ENCODE measurements at places on chromosomes 1 and 21.
A peak's percentile ranks its signal among the peaks of the same experiment; 100 is the strongest.

DNA sequence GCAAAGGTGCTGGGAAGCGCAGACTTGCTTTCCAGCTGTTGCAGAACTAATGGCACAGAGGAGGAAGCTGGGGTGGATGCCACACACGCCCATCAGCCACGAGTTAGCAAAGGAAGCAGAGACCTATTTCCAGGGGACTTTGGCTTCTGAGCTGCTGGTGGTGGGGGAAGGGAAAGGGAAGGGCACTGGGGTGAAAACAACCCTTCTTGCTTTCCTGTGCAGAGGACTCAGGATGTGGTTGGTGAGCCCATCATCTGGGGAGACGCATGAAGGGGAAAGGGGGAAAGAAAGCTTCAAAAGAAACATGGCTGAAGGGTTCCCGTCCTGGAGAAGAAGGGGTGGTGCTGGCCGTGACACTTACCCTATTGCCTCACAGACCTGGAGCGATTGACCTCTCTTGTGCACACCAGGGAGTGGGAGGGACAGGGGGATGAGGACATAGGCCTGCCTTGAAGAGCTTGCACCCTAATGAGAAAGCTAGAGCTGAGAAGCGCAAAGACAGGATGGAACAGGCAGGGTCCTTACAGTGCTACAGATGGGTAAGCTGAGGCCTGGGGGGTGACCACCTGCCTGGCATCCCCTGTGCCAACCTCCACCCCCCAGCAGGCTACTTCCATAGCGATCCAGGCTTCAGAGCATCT, 140.8 kb upstream of the RAB4A start:
- no peak for DNase-seq

GRCh38 chr1:12490532-12491142, 127.4 kb downstream of the DHRS3 start:
- DNase-seq, result no peak

DNA sequence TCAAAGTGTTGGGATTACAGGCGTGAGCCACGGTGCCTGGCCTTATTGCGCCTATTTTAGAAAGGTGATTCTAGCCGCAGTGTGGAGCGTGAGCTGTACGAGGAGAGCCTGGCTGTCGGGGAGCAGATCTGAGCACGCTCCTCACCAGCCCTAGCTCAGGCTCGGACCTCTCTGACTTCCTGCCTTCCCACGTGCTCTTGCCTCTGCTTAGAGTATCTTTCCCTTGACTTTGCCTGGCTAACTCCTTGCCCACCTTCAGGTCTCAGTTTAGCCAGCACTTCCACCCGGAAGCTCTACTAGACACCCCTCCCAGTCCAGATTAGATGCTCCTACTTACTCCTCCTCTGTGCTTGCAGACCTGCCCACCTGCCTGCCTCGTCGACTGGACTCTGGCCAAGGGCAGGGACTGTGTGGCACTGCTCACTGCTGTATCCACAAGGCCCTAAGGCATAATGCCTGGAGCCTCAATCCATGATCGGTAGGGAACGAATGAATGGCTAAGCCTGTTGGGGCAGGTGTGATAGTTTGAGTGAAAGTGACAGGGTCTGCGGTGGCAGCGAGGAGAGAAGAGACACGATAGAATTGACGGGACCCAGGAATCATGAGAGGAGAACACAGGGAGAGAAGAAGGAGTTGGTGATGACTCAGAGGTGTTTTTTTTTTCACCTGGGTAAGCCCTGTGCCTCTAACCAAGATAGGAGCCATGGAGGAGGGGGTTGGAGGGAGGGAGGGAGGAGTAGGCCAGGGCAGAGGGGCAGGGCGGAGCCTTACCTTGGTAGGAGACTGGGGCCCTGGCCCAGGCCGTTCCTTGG, 28.1 kb upstream of the WASF2 start:
- DNase-seq, result peak; percentile 25

- DNase-seq, result no peak
These were observed 17.5 kb upstream of the ZFP69B start for GRCh38 chr1:40432644-40433390.

- no peak for DNase-seq
These were observed 633.3 kb downstream of the PTPRC start for GRCh38 chr1:199272139-199272544.

DNA sequence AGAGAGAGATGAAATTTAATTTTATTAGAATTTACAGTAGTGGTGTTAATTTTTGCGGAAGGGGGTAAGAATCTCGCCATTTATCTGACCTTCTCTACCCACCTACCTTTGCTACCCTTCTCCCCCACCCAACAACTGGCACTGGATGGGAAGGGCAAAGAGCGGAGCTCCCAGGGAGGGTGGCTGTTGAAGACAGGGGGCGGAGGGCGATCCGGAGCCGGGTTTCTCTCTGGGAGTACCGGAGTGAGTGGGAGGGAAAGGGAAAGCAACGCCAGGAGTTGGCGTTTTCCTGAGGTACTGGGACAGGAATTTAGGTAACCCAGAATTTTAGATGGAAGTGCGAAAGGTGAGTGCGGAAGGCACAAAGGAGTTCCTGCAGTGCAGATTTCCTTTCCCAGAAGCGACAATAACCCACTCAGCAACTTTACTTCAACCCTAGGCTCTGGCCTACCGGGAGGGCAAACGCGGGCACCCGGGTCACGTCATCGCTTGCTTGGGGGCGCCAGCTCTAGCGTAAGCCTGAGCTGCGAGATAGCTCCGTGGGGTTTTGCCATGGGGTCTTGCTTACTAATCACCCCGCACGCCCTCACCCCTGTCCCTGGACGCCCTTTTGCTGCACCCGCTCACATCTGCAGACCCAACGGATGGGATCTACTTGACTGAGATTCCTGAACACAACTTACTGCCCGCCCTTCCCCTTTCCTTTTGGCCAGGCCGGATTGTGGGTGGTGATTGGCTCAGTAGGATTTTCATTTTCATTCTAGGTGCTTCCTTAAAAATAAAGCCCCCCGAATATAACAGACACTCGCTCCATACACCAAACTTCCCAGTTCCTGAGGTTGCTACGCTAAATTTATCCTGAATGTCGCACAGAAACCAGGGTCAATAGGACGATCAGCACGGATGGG, 413.0 kb upstream of the ESRRG start:
- DNase-seq, result peak; percentile 42

DNA sequence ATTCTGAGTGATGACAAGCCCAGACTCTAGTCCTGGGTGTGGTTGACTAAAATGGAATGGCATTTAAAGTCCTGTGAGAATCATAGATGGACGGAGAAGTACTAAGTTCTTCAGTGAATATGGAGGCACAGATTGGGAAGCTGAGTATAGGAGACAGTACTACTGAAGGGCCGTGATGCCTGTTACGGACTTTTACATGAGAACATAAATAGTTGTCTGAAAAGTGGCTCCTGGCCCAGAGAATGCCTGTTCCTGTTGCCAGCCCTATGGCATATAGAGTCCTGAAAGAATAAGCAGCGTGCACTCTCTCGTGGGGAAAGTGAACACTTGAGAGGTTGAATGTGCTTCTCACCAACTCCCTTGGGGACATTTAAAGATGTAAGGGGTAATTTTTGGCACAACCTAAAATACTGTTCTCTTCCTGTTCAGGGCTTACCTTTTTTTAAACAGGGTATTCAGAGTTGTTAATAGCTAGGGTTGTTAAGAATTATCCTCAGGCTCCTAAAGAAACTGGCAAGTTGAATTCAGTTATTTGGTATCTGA, 20.4 kb downstream of the CCT8 start:
- no peak for DNase-seq

DNA sequence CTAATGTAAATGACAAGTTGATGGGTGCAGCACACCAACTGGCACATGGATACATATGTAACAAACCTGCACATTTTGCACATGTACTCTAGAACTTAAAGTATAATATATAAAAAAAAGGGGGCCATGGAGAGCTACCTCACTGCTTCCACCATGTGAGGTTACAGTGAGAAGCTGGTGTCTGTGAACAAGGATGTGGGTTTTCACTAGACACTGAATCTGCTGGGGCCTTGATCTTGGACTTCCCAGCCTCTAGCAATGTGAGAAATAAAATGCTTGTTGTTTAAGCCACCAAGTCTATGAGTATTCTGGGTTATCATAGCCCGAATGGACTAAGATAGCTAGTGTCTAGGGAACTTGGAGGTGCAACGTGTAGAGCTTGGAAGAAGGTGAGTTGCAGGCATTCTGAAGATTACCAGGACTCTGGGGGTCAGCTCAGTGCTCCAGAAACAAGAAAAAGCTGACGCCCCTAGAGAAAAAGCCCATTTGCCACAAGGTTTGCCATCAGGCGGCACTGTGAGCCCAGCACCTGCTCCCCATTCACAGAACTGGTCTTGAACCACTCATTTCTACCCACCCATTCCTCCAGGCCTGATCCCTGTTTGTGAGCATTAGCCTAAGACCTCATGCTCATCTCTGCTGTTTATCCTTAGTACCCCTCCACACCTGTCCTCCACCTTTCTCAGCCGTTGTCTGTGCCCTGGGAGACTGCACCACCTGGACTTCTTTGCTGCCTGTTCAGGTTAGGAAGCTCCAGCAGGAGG, 15.1 kb upstream of the FYB2 start:
- DNase-seq, result no peak

GRCh38 chr1:213457186-213457585, 406.1 kb downstream of the RPS6KC1 start:
- DNase-seq, result peak; percentile 22

GRCh38 chr1:40391688-40392145, 18.2 kb downstream of the SMAP2 start:
- no peak for DNase-seq

DNA sequence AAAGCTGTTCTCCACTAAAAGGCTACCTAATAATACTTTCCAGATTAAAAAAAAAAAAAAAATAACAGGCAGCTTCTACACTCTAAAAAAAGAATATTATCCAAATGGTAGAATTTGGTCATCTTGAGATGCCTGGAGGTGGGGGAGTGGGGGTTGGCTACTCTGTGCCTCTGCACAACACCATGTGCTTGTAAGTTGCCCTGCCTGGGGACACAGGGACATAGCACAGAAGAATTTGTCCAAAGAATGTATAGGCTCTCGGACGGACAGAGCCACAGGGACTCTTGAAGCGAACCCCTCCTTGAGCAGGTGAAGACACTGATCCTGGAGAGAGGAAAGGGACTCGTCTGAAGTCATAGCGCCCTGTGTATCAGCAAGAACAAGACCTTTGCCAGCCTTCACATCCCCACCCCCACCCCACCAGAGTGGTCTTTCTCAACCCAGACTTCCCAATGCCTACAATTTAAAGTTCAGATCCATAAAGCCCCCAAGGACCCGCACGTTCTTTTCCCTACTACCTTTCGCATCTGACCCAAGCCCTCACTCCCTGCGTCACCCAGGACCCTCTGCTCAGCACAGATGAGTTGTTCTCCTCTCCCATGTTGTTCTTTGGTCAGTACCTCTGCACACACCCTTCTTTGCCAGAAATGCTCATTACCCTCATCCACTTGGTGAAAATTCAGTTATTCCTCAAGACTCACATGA, 72.6 kb downstream of the LGR6 start:
- DNase-seq, result no peak

GRCh38 chr1:103525114-103525606, 339 bp upstream of the RNPC3 start:
- DNase-seq, result peak; percentile 82

DNA sequence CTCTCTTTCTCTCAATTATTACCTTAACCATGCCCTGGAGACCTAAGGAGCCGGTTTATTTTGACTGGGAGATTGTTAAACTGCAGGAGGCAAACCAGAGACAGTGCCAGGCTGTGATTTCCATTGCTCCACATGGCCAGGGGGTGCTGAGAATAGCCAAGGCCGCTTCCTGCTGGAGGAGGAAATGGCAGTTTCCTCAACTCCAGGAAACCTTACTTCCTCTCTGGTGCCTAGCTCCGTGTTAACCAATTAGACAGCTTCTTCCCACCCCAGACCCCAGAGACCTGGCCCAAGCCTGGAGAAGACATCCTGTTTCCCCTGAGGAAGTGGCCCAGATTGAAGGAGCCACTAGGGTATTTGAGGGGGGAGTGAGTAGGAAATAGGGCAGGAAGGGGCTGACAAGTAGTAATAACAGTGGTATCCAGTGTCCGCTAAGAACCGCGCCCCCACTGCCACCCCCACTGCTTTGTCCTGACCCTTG, 161.2 kb downstream of the PLPP3 start:
- DNase-seq, result no peak
